ENCODE measurements at places on chromosomes 11 and 22.

GRCh38 chr22:21447694-21448402, 19.3 kb upstream of the TMEM191C start:
- DNase-seq, result peak; percentile 24

GRCh38 chr11:16456366-16456765, 100.0 kb upstream of the SOX6 start:
- DNase-seq, result no peak

DNA sequence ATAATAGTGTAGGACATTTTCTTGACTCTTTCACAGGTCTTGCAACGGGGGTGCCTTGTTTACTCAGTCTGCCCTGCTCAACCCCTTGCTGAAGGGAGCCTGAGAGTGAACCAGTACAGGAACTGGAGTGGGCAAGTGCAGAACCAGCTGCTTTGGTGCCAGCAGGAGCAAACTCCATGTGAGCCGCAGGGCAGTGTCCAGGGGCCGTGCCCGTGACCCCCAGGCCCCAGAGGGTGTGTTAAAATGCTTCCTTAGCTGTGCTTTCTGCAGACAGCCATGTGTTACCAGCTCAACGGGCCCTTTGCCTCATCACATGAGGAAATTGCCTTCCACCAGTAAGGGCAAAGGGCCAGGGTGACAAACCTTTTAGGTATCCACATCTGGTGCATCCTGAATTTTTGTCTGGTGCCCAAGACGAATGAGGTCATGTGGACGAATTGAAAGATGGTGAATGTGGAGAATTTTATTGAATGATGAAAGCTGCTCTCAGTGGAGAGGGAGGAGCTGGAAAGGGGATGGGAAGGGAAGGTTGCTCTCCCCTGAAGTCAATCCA, 53.6 kb upstream of the OR5D13 start:
- DNase-seq, result no peak

DNA sequence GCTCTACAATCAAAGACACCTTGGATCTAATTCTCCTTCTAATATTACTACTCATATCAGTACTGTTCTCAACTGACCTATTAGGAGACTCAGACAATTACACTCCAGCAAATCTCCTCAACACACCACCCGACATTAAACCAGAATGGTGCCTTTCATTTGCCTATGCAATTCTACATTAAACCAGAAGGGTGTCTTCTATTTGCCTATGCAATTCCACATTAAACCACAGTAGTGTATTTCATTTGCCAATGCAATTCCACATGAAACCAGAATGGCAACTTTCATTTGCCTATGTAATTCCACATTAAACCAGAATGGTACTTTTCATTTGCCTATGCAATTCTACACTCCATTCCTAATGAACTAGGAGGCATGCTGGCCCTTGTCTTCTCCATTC, 15.3 kb upstream of the APOL3 start:
- DNase-seq, result no peak

- DNase-seq, result no peak
Observed at GRCh38 chr11:78441956-78442355, 24.3 kb upstream of the GAB2 start.

GRCh38 chr11:86703987-86704386, 31.6 kb upstream of the ME3 start:
- no peak for DNase-seq

GRCh38 chr11:63603180-63603518, 11.1 kb downstream of the PLAAT3 start:
- DNase-seq, result no peak
